CD4-positive, alpha-beta T cell treated with Interferon alpha-2 for 1 hour (primary cell): ENCODE measurements at places on chromosomes 5 and 9.

- no peak for DNase-seq
These were observed 82.3 kb downstream of the ROR2 start for GRCh38 chr9:91867740-91868139.

GRCh38 chr5:59917121-59917520 lies 23.6 kb upstream of the PDE4D start:
- no peak for DNase-seq

DNA sequence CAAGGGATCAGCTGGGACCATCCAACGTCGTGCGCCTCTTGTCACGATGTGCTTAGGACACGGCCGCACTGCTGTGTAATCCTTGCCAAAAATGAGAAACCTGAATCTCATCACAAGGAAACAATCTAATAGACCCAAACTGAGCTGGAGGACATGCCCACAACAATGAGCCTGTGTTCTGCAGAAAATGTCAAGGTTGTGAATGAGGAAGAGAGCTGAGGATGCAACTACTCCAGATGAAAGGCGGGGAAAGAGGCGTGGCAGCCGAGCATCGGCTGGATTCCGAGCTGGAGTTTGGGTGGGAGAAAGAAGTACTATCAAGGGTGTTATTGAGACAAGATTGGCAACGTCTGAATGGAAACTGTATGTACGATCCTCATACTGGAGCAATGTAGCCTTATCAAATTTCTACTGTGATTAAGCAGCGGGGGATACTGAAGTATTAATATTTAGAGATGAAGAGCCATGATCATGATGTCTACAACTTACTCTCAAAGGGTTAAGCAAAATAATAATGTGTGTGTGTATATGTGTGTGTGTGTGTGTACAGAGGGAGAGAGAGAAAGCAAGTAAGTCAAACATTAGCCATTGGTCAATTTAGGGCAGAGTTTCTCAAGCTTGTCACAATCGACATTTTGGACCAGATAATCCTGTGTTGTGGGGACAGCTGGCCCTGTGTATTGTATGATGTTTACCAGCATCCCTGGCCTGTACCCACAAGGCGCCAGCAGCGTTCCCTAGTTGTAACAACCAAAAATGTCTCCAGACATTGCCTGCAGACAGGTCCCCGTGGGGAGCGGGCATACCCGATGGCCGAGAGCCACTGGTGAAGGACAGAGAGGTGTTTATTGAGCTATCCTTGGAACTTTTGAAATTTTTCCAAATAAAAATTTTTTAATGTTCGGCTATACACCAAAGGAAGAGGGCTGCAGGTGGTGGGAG lies 46.5 kb downstream of the DUSP1 start:
- no peak for DNase-seq

DNA sequence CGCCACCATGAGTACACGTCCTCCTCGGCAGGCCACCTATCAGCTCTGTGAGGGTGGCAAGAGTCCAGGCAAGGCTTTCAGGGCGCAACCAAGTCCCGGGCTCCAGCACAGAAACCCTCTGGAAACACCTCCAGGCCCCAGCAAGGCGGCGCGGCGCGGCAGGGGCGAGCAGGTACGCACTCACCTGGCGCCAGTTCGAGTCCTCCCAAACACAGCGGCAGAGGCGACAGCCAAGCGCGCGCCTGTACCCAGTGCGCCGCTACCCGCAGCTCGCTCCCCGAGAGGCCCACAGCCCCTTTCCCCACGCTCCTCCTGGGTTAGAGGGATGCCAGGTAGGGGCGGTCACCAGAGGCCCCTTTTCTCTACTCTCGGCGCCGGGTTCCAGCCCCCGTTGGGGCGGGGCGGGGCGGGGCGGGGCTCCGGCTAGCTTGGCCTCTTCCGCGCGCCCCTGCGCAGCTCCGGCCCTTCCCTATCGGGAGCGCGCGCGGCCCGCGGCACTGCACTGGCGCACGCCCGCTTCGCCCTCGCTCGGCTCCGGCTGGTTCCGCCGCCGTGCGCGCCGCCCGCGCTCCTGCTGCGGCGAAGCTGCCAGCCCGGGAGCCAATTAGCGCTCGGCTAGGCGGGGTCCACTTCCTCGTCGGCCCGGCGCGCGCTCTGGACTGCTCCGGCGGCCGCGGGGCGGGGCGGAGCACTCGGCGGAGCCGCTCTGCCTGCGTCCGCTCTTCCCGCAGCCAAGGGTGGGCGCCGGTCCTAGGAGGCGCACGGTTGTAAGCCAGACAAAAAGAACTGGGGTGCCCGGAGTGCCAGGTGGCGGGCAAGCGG lies at the start of the genes NMRK1 and OSTF1:
TSS of gene NMRK1 (minus strand) at position 332 of the 822 bp plus-strand sequence. CDS start 5,040 bp downstream, outside the sequence.
TSS of gene OSTF1 (plus strand) at position 691 of the 822 bp plus-strand sequence. CDS start 179 bp downstream, outside the sequence.
- DNase-seq: peak; percentile 95

GRCh38 chr5:171823269-171823668 lies 37.7 kb downstream of the SMIM23 start:
- DNase-seq: no peak
